ENCODE measurements at places on chromosomes 3 and 15.

DNA sequence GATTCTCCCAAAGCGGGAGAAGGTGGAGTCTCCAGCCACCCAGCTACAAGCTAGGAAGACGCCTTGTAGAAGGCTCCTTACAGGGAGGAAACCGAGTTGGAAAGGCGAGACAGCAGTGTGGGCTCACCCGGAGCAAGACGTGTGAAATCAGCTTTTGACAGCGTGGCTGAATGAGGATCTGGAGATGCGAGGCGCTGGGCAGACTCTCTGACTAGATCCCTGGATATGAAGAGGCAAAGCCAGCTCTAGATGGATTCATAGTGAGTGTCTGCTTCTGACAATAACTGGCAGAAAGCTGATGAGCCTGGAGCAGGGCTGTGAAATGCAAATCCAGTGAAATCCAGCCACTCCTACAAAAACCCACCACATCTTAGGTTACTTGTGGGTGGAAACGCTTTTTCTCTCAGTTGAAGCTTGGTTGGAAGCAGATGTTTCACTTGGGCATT lies 41.0 kb downstream of the GOLGA6A start:
- no peak for DNase-seq

GRCh38 chr3:111885578-111885977 lies 26.5 kb downstream of the PHLDB2 start:
- DNase-seq, result no peak

DNA sequence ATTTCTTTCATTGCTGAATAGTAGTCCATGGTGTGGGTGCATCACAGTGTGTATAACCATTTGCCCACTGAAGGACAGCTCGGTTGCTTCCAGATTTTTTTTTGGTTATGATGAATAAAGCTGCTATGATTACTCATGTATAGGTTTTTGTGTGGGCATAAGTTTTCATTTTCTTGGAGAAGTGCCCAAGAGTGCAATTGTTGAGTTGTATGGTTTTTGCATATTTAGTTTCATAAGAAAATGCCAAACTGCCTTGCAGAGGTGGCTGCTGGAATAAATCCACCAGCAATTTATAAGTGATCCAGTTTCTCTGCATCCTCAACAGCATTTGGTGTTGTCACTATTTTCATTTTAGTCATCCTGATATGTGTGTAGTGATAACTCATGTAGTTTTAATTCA lies 8.4 kb upstream of the SPESP1 start:
- DNase-seq, result no peak

DNA sequence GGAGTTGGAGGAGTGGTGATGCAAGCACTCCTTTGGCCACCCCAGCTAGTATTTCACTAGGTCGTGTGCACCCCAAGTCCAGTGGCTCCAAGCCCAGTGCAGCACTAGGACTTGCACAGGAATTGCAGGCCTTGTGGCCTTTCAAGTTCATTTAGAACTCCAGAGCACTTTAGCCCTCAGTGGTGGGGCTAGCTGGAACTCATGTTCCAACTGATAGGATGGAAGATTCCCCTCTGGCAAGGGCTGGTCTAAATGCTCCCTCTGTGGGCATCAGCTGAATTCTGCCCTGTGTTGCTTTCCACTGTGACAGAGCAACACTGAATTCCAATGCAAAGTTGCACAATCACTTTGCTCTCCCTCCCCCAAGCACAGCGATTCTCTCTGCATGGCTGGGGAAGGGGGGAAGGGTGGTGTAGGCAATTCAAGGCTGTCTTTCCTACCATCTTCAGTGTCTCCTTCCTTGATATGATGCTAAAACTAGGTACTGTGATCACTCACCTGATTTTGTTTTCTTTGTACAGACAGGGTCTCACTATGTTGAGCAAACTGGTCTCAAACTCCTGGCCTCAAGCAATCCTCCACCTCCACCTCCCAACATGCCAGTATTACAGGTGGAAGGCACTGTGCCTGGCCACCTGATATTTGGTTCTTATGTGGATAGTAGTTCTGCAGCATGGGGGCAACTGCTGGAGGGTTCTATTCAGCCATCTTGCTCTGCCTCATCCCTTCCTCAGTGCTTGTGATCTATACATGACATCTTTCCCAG lies 10.3 kb downstream of the USF3 start:
- no peak for DNase-seq

DNA sequence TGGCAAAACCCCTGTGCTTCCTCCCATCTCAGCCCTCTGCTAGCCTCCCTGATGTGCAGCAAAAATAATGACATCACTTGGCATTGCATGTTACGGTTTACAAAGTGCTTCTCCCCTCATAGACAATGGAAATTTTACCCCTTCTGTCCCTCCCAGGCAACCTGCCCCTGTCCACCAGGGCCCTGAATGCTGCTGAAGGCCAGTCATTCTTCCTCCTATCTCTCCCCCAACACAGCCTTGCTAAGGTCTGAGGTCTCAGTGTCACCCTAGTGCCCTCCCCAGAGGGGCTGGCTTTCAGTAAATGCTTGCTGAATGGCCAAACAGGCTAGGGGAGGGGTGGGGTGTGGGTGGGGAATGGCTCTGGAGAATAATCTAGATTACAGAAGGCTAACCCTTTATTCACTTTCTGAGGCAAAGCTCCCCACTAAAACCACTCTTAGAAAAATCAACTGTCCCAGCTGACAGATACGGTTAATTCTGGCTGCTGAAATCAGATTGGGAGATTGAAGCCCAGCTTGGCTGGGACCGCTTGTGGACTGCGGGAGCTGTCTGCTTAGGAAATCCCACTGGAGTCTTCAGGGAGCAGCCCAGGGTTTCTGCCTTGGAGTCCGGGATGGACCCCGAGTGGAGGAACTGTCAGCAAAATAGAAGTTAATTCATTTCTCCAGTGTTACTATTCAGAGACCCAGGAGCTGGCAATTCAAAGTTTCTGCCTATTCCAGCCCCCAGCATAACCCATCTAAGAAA lies 22.9 kb downstream of the ANP32A start:
- no peak for DNase-seq

GRCh38 chr3:113058188-113058587 lies 67.4 kb downstream of the GTPBP8 start:
- DNase-seq, result no peak

DNA sequence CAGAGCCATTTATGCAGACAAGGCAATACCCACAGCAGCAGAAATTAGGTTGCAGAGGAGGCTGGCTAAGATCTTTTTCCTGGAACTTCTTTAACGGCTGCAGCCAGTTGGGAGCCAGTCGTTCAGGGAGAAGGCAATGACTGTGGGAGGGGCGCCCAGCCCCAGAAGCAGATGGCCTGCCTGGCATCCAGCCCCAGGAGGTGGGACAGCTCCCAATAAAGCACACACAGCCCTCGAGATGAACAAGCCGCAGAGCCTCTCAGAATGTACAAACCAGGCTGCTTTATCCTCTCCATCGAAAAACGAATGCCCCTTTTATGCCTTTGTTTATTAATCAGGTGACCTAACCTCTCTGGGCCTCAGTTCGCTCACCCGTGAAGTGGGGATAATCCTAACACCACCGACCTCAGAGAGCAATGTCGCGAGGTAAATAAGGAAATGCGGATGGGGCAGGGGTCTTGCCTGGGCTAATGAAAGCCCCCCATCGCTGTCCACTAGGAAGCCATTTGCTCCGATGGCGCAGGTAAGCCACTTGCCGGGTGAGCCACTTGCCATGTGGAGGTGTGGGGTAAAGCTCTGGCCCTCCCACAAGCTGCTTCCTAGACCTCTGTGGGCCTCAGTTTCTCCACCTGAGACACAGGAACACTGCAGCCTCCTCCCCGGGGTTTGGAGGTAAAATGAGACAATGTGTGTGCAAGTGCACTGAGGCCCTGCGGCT lies 35.8 kb downstream of the MGLL start:
- DNase-seq, result peak; percentile 79

DNA sequence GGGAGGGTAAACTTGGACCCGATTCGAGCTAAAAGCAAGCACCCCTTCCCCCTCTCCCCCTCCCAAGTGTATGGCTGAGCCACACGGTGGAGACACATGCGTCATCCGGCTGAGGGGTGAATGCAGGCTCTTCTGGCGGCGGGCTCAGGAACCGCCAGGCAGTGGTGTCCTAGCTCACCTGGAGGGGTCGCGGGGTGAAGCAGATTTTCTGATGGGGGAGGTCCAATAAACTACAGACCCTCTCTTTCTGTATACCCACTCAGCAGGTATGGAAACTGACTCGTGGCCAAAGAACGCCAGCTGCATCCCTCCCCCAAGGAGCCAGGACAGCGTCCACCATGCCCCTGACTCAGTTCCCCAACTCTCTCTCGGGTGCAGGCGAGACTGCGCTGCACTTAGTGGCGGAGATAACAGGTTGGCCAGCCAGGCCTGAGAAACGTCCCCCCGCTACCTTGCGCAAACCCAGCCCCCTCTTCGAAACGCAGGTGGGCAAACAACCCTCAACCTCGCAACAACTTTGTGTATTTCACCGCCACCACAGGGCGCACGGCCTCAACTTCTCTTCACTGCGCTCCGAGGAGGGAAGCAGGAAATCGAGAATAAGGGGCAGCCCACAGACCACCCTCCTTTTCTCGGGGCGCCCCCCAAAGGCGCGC lies 1.3 kb downstream of the MAGI1 start:
- peak; percentile 63 for DNase-seq

All from hepatic stellate cell (primary cell).